COR-L47 (cell line): ENCODE measurements at places on chromosomes 3 and 15.
A peak's percentile ranks its signal among the peaks of the same experiment; 100 is the strongest.

DNA sequence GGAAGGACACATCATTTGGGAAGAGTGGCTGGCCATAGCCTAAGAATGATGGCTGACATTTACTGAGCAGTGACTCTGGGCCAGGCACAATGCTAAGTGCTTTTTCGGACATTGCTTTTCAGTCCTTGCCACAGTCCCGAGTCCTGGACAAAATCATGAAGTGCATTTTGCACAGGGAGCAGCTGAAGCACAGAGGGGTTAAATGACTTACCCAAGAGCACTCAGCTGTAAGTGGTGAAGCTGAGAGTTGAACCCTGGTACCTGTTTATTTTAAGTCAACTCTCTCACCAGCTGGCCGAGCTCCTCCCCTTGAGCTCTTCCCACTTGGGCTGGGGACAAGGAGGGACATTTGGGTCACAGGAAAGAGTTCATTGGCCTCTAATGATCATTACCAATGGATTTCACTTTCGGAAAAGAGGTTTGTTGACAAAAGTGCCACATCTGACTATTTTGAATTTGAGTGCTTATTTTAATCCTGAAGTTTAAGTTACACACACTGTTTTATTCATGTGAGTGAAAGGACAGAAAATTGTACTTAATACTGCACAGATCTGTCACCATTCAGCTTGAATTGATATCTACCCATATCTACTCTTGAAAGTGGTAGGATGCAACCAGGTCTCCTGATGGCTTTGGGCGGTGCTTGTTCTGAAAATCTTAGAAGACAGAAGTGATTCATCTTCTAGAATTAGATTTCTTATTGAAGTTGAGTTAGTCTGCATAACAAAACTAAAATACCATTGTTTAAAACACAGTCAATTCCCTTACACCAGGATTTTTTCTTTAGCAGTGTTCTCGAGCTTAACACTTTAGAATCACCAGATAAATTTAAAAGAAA is 368.7 kb upstream of the PROK2 start:
- no peak for DNase-seq

DNA sequence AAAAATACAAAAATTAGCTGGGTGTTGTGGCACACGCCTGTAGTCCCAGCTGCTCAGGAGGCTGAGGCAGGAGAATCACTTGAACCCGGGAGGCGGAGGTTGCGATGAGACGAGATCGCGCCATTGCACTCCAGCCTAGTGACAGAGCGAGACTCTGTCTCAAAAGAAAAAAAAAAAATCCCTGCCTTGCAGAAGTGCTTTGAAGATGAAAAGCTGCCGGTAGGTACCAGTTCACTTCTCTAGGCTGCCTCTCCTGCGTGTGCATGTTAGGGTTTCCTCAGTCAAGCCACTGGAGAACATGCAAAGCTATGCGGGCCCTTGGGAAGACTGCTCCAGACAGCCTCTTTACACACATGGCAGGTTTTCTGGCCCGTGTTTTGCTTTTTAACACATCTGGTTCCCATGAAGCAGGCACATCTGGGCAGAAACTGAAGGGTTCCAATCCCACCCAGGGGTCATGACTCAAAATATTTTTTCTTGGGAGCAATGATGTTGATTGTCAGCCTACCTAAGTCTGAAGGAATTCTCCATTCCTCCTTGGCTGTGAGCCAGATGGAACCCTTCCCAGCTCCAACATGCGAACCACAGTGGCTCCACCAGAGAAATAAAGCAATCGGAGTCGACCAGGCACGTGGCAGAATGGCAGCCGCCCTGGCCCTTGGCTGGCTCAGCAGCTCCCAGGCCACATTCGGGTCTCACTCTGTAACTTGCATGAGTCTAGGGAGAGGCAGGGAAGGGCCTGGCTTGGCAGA is 29.6 kb downstream of the MGLL start:
- DNase-seq, result no peak

DNA sequence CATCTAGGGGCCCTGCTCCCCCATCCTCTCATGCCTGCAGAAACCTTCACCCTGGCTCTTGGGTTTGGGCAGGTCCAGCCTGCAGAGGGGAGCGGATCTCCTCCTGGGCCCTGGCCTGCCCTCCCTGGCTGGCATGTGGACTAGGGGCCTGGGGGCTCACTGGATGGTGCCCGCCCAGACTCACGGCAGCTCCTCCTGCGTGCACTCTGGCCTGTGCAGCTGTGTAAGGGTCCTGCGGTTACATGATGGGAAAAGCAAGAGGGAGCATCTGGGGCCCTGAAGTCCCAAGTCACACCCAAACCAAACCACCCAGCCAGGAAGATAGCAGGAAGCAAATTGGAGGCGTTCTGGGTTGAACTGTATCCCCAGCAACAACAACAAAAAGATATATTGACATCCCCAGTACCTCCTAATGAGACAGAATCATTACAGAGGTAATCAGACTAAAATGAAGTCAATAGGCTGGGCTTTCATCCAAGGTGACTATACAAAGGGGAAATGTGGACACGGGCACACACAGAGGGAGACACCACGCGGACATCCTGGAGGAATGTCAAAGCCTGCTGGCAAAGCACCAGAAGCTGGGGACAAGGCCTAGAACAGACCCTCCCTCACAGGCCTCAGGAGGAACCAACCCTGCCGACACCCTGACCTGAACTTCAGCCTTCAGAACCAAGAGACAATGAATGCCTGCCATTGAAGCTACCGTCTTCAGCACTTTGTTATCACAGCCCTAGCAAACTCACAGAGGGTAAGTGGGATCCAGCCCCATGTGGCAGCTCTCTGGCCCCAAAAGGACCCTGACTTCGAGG is 10.4 kb upstream of the CLK3 start:
- peak; percentile 97 for DNase-seq

GRCh38 chr3:149487598-149488197 is 13.2 kb downstream of the TM4SF4 start:
- peak; percentile 13 for DNase-seq

DNA sequence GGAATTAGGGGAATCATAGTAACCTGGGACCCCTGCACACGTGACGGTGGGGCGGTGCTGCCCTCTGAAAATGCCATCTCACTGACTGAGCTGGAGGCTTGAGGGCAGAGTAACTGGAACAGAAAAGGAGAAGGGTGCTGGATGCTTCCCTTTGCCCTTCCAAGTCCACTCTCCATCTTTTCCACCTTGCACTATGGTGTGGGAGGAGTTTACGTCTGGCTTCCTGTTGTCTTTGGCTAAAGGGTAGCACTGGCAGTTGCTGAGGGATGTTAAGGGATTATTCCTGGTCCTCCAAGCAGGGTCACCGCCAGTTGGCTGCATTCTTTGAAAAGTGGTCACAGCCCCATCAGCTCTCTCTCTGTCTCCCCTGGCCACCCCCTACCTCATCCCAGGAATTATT is 129.4 kb upstream of the SNTN start:
- no peak for DNase-seq

DNA sequence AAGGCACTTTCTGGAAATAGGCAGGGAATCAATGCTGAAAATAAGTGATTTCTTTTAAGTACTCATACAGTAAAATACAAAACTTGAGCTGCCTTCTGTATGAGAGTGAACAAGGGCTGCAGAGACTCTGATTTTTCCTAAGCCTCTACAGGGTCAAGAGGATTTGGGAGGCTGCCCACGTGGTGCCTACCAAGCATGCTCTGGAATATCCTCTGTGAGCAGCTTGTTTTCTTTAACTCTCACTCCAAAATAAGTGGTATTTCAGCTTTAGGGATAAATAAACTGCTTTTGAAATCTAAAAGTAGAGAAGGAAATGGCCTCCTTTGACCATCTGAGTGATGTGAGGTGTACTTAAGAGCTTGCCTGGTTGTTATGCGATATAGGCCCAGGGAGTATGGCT is 8.1 kb upstream of the SELENOK start:
- no peak for DNase-seq

DNA sequence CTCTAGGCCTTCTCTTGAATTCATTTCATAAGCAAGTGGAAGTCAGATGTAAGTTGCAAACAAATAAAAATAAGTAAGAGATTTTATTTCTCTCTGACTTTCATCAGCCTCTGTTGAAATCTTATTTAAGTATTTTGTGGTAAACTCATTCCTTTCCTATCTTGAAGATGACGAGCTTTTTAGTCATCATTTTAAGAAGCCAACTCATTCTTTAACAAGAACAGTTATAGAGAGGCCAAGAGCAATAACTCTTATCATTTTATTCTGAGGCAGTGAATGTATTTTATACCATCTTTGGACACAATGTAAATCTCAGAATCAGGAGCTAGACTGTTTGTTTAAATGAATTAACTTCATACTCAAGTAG is 147.5 kb upstream of the MBNL1 start:
- no peak for DNase-seq

DNA sequence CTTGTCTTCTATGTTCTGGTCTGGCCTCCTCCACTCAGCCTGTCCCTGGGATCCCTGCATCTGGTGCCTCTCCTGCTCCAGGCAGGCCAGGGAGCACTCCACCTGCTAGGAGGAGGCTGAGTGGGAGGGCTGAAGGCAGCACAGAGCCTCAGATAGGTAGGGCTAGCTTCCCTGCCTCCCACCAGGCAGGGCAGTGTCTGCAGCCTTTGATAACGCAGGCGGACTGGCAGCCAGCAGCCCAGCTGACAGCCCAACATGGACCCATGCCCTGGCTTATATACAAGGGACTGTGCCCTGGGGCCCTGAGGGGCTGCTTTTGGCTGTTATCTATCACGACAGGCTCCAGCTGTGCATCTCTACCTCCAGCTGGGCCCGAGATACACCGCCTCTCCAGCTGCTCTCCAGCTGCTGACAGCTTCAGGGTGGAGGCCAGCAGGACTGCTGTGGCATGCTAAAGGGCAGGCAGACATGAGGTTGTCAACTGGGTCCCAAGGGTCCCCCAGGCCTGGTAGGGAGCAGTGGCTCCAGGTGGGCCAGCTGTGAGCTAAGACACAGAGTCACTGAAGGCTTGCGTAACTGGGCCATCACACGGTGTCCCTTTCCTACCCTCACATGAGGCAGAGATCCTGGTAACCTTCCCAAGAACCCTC is 5.2 kb upstream of the CLK3 start:
- DNase-seq, result no peak

GRCh38 chr15:64634027-64634426 is 141.4 kb downstream of the RBPMS2 start:
- no peak for DNase-seq

DNA sequence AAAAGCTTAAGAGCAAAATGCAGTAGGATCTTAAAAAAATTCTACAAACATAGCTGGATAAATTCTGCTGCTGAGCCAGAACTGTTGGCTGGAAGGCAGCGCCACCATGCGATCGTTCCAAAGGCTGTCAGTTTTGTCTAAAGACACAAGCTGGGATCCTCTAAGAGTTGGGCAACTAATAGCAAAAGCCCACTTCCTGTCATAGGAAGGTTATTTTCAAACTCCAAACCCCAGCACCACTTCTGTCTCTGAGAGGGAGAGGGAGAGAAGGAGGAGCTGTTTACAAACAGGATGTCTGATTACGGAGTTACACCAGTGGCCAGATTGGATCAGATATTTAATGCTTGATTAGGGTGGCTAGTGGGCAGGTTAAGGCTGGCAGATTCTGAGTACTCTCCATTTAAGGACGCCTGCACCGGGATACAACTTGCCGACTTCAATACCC is 44.0 kb downstream of the EIF4E3 start:
- no peak for DNase-seq

- no peak for DNase-seq
Observed at GRCh38 chr15:76204916-76205460, 106.3 kb downstream of the ETFA start.

DNA sequence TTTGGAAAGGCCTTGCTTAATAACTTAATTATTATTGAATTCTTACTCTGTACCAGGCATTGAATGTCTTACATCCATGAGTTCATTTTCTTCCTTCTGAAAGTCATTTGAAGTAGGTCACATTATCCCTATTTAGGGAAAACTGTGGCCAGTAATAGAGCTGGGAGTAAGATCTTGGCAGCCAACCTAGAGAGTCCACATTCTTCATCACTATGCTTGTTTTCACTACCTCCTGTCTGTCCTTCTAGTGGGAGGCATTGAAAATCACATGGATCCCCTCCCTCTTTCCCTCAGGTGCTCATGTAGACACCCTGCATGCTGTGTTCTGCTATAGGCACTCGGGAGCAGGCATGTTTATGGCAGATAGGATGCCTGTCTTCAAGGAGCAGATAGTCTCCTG is 154.9 kb downstream of the EBLN2 start:
- DNase-seq, result no peak

DNA sequence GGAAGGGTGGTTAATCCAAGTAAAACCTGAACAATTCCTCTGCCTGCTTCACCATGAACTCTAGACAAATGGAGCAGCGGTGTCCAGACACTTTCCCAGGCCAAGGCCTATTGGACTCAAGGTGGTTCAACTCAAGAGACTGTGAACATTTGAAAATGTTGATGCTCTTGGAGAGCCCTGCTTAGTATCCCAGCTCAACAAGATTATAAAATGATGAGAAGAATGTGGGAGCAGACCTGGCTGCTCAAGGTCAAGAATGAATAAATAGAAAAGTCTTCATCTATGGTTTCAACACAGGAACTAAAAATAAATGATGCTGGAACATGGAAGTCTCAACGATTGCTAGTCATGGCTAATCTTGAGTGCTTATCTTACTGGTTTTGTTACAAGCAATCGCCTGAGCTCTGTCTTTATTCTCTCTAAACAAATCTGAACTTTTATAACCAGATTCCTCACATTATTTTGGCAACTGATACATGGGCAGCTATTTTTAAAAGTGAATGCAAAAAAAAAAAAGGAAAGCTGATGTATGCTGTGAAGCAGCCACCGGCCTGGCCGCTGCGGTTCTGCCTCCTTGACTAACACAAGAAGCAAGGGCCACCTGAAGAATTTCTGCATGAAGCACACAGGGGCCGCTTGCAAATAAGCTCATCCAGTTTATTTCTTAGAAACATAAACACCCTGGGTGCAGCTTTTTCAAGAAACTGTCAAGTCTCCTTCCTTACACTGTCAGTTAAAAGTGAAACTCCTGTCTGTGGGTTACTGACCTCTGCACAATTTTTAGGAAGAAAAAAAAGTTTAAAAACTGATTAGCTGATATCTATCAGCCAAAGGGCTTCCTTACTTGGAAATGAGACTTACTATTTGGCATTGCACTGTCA is 120.1 kb upstream of the ARHGEF3 start:
- DNase-seq, result no peak

GRCh38 chr3:14884665-14885064 is 62.7 kb upstream of the NR2C2 start:
- DNase-seq, result no peak

GRCh38 chr15:47437491-47437890 is 279.8 kb upstream of the SEMA6D start:
- no peak for DNase-seq

DNA sequence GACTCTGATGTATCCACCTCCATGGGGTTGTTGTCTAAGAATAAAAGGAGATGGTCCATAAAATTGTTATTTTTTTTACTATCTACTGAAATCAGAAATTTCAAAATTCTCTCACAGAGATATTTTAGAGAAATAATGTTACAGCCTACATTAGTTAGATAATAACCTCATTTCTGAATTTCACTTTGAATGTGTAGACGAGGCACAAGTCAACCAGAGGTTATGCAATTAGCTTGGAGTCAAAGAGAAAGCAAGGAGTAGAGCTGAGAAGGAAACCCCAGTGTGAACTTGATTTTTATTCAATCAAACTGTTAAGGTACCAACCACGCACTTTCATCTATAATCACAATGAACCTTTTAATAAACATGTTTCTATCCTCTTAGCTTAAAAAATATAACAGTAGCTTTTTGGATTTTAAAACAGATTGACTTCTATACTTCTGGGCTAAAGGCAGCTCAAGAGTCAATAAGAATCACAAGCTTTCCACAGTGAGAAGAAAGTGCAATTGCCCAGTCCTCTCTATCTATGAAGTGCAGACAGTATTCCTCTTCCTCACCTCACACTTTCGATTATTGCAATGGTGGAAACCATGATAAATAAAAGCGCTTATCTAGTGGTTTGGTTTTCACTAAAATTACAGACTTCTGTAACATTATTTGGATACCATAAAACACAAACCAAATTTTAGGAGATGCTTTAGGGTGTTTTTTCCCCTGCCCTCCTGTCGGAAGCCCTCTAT is 403.2 kb downstream of the ZBTB20 start:
- no peak for DNase-seq
